ENCODE measurements at places on chromosomes 4 and X. TPM values are rescaled to one million over a fixed set of nuclear protein-coding genes. Genes with fewer than 3 reads are reported as not detected.

Gene ZMAT1
- total RNA-seq = not detected

Gene ZNF674
- 2.7 TPM for total RNA-seq

Gene PCDH18
- total RNA-seq = under 0.01 TPM

Gene ENAM
- not detected for total RNA-seq

Gene FGB
- not detected for total RNA-seq

Gene MAGEC3
- not detected for total RNA-seq

Gene COX7B2
- not detected for total RNA-seq

Gene SOD3
- not detected for total RNA-seq

Gene GAB3
- 0.11 TPM for total RNA-seq

Gene GPR119
- total RNA-seq = not detected

Gene EFNB1
- total RNA-seq = 224 TPM

Gene OCIAD2
- 201 TPM for total RNA-seq

Gene TKTL2
- not detected for total RNA-seq

Gene PHOX2B
- not detected for total RNA-seq

Gene DIPK2B
- not detected for total RNA-seq

Gene PNMA5
- not detected for total RNA-seq
